ENCODE measurements at places on chromosomes 5 and 9.

DNA sequence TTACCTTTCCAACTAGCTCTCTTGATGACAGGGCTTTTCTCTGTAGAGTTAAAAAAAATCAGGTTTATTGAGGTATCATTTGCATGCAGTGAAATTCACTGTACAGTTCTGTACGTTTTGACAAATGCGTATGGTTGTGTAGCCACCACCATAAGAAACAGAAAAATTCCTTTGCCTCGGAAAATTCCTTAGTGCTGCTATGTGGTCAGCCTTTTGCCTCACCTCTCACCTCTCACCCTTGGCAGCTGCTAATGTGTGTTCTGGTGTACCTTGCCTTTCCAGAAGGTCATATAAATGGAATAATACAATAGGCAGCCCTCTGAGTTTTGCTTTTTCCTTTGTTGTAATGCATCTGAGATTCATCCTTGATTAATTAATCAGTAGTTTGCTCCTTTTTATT lies 28.4 kb downstream of the PCSK5 start:
- DNase-seq, result no peak

DNA sequence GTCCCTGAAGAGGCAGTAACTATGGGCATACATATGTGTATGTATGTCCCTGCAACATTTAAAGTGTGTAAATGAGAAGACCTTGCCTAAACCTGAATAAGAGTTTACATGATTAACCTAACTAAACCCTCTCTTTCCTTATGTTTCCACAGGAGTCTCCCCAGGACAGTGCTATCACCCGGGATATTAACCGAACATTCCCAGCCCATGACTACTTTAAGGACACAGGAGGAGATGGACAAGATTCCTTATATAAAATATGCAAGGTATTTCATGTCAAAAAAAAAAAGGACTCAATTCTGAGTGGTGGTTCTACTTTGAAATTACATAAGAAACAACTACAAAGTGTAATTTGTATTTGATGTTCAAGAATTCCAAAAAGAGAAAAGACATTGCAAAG lies 31.7 kb downstream of the GPR21 start:
- DNase-seq, result no peak

GRCh38 chr5:167652690-167653089 lies 638.8 kb upstream of the WWC1 start:
- DNase-seq, result peak; percentile 44

GRCh38 chr9:3447788-3448187 lies 78.0 kb downstream of the RFX3 start:
- no peak for DNase-seq

DNA sequence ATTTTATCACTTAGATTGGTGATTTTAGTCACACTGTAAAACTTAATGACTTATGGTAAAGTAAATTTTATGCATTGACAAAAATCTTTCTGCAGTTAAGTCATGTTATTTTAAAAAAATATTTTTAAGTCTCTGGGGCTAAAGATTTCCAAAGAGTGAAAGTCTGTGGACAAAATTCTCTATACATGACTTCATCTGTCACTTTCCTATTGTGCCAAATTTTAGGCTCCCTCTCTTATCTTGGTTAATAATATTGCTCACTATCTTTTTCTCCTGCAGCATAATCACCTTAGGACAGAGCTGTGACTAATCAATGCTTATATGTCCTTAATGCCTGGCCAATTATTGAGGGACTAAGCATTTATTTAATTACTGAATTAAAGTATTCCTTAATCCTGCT lies 15.2 kb downstream of the LURAP1L start:
- DNase-seq, result peak; percentile 38

DNA sequence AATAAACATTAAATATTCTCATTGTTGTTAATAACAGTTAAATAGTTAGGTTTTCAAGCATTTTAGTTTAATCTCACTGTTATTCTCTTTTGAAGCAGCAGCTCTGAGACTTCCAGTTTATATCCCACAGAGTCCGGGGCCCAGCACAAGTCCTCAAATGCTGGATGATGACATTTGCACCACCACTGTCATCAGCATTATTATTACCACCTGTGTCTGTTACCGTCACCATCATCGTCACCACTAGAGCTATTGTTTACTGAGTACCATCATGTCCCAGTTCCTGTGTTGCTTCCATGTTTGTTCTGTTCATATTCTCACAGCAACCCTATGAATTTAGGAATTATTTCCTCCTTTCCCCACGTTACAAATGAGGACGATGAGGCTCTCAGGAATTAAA lies 169.2 kb upstream of the NR3C1 start:
- no peak for DNase-seq

GRCh38 chr5:79108792-79109191 lies 2.8 kb upstream of the BHMT start:
- no peak for DNase-seq

- DNase-seq, result no peak
Measured at GRCh38 chr5:175652741-175653663, 4.9 kb upstream of the HRH2 start.

GRCh38 chr9:15430920-15431844 lies 8.5 kb downstream of the SNAPC3 start:
- DNase-seq, result no peak

DNA sequence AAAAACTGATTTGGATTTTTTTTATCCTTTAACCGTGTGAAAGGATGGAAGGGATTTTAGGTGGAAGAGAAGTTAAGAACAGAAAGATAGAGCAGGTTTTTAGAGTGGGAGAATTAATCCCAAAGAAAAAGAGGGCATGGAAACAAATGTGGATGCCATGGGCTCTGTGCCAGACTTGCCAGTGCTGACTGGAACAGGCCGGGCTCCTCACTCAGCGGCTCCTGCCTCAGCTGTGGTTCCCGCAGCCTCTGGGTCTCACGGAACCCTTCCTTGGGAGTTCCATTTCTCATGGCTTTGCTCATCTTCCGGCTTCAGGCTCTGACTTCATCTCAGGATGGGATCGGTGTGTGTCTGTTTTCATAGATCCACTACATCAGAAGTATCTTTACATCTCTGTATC lies 30.4 kb upstream of the SLC2A8 start:
- DNase-seq, result no peak

- no peak for DNase-seq
Measured at GRCh38 chr9:113350937-113351336, 1.6 kb downstream of the BSPRY start.

DNA sequence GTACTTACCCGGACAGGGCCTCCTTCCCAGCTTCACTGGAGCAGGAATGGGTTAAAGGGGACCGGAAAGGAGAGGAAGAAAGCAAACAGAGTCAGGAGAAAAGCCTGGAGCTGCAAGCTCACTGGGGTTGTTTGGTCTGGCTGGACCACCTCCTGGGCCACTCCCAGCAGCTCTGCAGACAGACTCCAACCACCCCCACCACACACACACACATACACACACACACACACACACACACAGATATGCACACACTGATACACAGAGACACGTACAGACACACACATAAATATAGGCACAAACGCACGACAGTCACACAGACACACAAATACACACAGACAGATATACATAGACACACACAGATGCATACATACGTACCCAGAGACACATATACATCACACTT lies 34.9 kb upstream of the SYNPO start:
- DNase-seq, result no peak

Measured in cardiac fibroblast (primary cell).